ENCODE measurements at places on chromosomes 4 and X.

DNA sequence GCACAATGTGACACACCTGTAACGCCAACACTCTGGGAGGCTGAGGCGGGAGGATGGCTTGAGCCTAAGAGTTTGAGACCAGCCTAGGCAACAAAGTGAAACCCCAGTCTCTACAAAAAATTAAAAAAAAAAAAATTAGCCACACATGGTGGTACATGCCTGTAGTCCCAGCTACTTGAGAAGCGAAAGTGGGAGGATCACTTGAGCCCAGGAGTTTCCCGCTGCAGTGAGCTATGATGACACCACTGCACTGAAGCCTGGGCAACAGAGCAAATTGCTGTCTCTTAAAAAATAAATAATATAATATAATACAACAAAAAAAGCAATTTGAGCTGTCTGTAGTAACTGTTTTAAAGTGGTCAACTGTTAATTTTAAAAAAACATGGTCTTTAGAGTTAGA lies 13.2 kb downstream of the SPOCK3 start:
- DNase-seq = no peak

- no peak for DNase-seq
Measured at GRCh38 chr4:152539556-152540292, 3.8 kb upstream of the FBXW7 start.

- DNase-seq = no peak
Measured at GRCh38 chr4:143668930-143669552, 31.4 kb downstream of the FREM3 start.

DNA sequence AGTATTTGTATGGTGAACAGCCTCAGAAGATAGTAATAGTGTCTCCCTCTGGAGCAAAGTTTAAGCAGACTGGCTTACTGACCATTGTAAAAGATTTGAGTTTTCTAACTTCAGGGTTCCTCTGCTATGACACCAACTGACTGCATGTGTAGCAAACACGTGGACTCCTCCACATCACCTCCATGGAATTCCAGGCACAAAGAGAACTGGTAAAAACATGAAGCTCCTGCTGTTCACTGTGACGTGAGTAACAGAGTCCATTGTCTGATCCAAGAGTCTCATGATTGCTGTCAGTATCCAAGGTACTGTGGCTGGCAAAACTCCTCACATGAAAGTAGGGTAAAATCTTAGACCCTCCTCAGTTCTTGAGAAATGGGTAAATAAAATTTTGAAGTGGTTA lies 107.6 kb upstream of the FAM9B start:
- peak; percentile 17 for DNase-seq

DNA sequence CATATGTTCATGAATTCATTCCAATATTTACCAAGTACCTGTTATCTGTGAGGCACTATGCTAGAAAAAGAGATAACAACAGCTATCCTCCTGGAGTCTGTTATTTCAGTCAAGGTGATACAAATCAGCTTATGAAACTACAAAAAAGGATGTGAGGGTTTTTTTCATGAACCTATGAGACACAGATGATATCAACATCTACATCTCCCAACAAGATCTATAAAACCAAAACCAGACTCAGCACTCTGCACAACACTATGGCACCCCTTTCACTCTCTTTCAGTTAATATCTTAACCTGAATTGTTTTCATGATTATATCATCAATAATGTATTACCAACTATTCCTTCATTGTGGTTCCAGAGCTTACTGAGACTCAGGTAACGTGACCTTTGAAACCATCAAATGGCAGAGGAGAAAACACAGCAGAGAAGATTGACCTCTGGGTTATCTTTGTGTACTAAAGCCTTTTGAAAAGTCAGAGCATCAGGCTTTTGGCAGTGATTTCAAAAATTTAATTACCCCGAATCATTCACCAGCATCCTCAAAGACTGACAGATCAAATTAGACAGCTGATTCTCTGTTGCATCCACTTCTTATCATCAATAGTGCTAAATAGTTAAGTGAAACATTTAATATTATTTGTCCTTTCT lies 244.6 kb upstream of the FTHL17 start:
- no peak for DNase-seq

DNA sequence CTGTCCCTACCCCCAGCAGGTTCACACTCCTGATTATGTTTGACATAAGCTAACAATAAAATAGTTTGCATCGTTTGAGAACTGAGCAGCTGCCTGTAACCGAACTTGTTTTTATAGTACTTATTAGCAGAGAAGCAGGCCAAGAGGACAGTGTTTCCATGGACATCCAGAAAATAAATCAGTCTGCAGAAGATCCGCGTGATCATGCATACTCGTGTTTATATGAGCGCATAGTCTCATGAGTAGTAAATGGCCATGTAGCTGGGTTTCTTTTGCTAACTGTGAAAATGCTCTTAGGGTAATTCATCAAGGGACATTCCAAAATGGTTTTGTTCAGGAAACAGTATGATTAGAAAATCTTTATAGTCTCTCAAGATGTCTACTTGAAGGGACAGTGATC lies 289.2 kb downstream of the DCTD start:
- DNase-seq = no peak

DNA sequence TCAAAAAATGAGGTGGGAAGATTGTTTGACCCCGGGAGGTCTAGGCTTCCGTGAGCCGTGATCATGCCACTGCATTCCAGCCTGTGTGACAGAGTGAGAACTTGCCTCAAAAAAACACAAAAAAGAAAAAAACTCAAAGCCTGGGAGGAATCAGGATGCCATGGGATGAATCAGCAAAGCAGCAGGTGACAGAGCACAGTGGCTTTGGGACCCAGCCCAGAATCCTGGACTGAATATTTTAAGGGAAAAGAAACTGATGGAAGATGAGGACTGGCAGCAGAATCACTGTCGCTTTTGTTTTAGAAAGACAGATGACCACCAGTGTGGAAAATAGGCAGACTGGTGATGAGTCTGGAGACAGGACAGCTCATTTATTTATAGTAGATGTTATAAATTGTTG lies 16.6 kb downstream of the S100G start:
- no peak for DNase-seq

Measured in RCC 7860 (cell line).